ENCODE measurements at places on chromosomes 2 and 18. TPM values are rescaled to one million over a fixed set of nuclear protein-coding genes. Genes with fewer than 3 reads are reported as not detected.

Gene PARD6G
- 32.7 TPM for total RNA-seq

Gene SETBP1
- 38.1 TPM for total RNA-seq

Gene POU3F3
- not detected for total RNA-seq

Gene RAB6C
- not detected for total RNA-seq

Gene ATRAID
- total RNA-seq = 150 TPM

DNA sequence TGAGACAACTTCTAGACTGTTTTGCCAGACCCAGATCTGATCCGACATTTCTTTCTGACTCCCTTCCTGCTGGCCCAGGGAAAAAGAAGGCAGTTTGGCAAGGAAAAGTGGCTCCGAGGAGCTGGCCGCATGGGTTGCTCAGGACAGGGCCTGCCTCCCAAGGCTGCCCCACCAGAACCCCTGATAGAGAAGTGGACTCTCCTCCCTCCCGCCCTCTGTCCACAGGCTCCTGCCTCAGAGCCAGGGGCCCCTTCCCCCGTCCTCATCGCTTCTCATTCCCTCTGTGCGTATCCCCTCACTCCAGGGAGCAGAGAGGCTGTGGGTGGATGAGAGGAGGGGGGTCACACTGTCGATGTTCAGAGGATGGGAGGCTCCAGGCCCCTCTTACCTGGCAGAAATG, 110.2 kb downstream of the TNS1 start:
- H3K36me3 ChIP-seq = no peaks in the 10 kb centered on the region
- H3K4me3 ChIP-seq = no peak overlapping the region
- H3K4me1 ChIP-seq = peaks cover 28% of the 10 kb centered on the region
- H3K27me3 ChIP-seq = no peaks in the 10 kb centered on the region
- no peak for DNase-seq
- H3K27ac ChIP-seq = peak overlapping the region; percentile 57

DNA sequence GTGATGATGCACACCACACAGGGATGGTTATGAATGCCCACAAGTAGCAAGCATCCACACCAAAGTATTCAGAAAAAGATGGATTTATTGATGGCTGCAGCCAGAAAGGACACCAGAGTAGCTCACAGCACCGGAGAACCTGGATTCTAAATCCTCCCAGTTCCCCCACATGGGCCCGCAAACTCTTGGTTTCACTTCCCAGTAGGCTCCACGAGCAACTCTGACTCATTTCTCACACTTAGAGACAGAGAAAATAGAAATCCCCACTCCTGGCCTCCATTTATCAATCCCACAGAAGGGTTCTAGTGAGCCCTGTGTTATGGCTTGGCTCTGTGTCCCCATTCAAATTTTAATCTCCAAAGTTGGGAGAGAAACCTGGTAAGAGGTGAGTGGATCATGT, 426.7 kb upstream of the MYT1L start:
- no peaks in the 10 kb centered on the region for H3K36me3 ChIP-seq
- no peak overlapping the region for H3K27ac ChIP-seq
- no peaks in the 10 kb centered on the region for H3K27me3 ChIP-seq
- no peak overlapping the region for H3K4me3 ChIP-seq
- H3K4me1 ChIP-seq = peaks cover 2% of the 10 kb centered on the region

DNA sequence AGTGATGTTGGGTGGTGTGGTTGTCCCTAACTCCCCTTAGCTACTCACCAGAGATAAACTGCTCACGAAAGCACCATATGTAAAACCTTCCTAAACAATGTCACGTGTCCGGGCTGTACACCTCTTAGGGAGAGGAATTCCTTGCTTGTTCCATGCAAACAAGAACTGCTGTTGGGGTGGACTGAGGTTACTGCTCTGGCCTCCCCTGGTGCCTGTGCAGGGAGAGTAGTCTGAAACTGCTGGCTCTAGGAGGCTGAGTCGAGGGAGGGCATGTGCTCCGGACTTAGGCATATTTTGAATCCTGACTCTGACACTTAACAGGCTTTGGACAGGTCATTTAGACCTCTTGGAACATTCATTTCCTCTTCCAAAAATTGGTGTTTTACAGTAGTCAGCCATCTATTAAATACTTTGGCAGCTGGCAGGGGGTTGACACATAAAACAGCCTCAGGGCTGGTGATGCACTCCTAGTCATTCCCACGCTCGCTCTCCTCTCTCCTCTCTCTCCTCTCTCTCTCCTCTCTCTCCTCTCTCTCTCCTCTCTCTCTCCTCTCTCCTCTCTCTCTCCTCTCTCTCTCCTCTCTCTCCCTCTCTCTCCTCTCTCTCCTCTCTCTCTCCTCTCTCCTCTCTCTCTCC, 10.6 kb downstream of the THNSL2 start:
- H3K36me3 ChIP-seq = peaks cover 15% of the 10 kb centered on the region
- no peak for DNase-seq
- H3K27ac ChIP-seq = no peak overlapping the region
- H3K27me3 ChIP-seq = no peaks in the 10 kb centered on the region

- H3K36me3 ChIP-seq = no peaks in the 10 kb centered on the region
- peaks cover 11% of the 10 kb centered on the region for H3K4me1 ChIP-seq
- no peak for DNase-seq
Measured at GRCh38 chr2:19810148-19810547, 91.6 kb downstream of the TTC32 start.

DNA sequence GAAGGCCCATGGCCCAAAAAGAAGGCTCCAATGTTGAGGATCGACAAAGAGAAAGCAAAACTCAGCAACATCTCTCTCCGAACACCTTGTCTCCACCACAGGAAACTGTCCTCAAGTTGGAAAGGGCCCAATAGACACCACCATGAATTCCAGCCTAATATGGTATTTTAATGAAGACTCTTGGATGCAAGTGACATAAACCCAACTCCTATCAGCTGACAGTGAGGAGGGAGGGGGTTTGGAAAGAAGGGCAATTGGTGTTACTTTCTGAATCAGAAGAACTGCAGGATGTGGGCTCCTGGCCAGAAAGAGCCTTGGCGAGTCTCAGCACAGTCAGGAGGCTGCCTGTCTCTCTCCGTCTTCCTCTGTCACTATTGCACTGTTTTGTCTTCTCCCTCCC, 40.3 kb upstream of the SIGLEC15 start:
- H3K27me3 ChIP-seq = no peaks in the 10 kb centered on the region
- H3K4me3 ChIP-seq = no peak overlapping the region
- H3K27ac ChIP-seq = no peak overlapping the region
- no peaks in the 10 kb centered on the region for H3K36me3 ChIP-seq
- peak; percentile 44 for DNase-seq

- no peak for DNase-seq
- no peaks in the 10 kb centered on the region for H3K36me3 ChIP-seq
- no peak overlapping the region for H3K27ac ChIP-seq
- H3K4me3 ChIP-seq = no peak overlapping the region
- H3K4me1 ChIP-seq = no peaks in the 10 kb centered on the region
Measured at GRCh38 chr2:45300026-45300750, 290.9 kb upstream of the SIX2 start.

- peaks cover 35% of the 10 kb centered on the region for H3K4me1 ChIP-seq
- no peak overlapping the region for H3K4me3 ChIP-seq
- no peak overlapping the region for H3K27ac ChIP-seq
- peaks cover 8% of the 10 kb centered on the region for H3K36me3 ChIP-seq
Measured at GRCh38 chr2:210007895-210008294, 5.5 kb downstream of the RPE start.

DNA sequence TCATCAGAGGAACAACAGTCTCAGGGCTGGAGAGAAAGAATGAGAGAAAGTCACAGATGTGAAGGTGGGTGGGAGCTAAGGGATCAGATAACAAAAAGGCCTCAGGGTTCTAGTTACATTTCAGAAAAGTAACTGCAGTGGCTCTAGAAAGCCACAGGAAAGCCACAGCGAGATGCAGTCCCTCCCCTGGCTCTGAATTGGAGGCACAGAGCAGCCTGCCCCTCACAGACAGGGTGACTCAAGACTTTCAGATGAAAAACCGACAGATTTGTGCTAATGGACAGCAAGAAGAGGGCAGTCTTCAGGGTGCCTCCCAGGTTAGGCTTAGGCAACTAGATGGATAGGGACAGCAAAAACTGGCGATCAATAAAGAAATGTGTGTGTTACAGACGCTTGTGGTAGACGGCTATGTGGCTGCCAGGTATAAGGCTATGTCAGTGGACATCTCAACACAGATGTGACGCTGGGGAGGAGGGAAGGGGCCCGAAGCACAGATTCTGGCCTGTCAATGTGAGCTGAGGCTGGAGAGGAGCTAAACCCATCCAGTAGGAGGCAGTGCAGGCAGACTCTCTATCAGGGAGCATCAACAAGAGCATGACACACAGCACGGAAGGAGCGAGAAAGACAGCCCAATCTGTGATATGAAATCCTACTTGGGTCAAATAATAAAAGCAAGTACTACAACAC, 26.2 kb downstream of the UNC50 start:
- no peak for DNase-seq
- H3K36me3 ChIP-seq = no peaks in the 10 kb centered on the region
- no peaks in the 10 kb centered on the region for H3K27me3 ChIP-seq
- H3K4me3 ChIP-seq = no peak overlapping the region
- H3K27ac ChIP-seq = no peak overlapping the region

DNA sequence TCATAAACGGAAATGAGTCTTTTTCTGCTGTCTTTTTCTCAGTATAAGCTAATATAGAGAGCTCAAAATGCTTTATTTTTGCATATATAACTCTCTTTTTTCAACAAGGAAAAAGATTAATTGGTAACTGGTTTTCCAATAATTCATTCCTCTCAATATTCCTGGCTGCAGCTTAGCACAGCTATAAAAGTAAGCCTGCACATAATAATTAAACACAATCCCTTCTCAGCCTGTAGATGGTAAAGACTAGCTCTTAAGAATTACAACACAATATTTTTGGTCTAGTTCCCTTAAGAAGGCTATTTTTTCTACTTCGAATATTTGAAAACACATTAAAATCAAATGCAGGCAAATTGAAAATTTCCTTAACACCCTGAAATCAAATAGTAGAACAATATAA, 258.0 kb downstream of the DOK6 start:
- H3K27me3 ChIP-seq = no peaks in the 10 kb centered on the region
- H3K4me1 ChIP-seq = no peaks in the 10 kb centered on the region
- no peak for DNase-seq
- H3K27ac ChIP-seq = no peak overlapping the region
- H3K36me3 ChIP-seq = no peaks in the 10 kb centered on the region

DNA sequence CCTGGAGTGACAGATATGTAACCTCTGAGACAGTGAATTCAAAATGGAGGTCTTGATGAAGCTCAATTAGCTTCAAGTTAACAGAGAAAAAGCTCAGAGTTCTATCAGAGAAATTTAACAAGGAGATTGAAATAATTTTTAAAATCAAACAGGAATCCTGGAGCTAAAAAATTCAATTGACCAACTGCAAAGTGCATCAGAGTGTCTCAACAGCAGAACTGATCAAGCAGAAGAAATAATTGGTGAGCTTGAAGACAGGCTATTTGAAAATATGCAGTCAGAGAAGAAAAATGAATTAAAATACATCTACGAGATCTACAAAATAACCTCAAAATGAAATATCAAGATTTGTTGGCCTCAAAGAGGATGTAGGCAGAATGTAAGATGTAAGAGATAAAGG, 30.4 kb upstream of the BMP10 start:
- no peak for DNase-seq
- no peak overlapping the region for H3K27ac ChIP-seq
- no peak overlapping the region for H3K4me3 ChIP-seq
- H3K27me3 ChIP-seq = no peaks in the 10 kb centered on the region

- H3K4me1 ChIP-seq = no peaks in the 10 kb centered on the region
- no peak for DNase-seq
- H3K4me3 ChIP-seq = no peak overlapping the region
Measured at GRCh38 chr2:120405759-120406099, 59.8 kb downstream of the INHBB start.

DNA sequence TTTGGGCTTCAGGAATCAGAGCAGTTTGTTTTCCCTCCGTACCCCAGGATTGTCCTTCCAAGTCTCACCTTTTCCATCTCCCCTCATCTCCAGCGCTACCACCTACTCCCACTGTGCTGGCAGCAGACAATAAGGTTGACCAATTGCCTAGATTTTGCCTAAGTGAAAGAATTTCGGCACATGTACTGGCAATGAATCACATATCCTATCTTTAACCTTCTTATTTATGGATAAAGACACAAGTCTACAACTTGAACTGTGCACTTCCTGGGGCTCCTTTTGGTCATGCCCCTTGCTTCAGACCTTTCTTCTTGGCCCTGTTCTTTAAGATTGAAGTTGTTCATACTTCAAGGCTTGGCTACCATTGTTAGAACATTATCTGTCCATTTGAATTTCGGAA, 71.4 kb downstream of the KCMF1 start:
- no peaks in the 10 kb centered on the region for H3K4me1 ChIP-seq
- no peaks in the 10 kb centered on the region for H3K36me3 ChIP-seq
- no peak overlapping the region for H3K4me3 ChIP-seq
- no peaks in the 10 kb centered on the region for H3K27me3 ChIP-seq

GRCh38 chr2:200351815-200352214, 45.3 kb downstream of the SPATS2L start:
- H3K27ac ChIP-seq = no peak overlapping the region
- H3K27me3 ChIP-seq = no peaks in the 10 kb centered on the region
- H3K4me3 ChIP-seq = no peak overlapping the region
- no peaks in the 10 kb centered on the region for H3K36me3 ChIP-seq
- DNase-seq = no peak
- H3K4me1 ChIP-seq = peaks cover 76% of the 10 kb centered on the region

Data from vagina (tissue), 2 donors.